GM04504 (cell line): ENCODE measurements at places on chromosomes 5 and 9.

GRCh38 chr5:2631758-2632157 is 119.7 kb downstream of the IRX2 start:
- no peak for DNase-seq

DNA sequence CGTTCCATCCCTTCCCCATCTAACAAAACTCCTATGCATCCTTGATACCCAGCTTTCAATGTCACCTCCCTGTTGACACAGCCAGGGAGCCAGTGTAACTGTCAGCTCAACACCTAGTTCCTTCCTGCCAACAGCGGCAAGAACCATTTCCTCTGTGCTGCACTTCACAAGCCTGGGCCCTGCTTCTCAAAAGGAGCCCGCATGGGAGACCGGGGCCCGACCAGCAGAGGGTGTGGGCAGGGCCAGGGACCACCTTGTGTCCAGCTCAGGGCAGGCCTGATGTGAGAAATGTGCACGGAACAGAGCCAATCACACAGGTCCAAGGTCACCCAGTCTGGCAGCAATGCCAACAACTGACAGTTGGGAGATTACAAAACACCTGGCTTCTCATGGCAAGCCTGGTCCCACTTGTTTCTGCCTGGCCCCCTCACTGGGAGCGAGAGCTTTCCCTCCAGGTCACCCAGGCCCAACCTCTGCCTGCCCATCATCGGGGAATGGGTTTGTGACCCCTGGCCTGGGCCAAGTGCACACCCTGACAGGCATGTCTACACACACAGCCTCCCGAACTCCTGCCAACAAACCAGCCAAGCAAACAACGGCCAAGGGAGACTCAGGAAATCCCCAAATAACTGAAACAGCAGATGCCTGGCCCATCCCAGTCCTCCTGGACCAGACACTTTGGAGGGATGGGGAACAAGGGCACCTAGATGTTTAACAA is 3.1 kb downstream of the RNF44 start:
- no peak for DNase-seq

DNA sequence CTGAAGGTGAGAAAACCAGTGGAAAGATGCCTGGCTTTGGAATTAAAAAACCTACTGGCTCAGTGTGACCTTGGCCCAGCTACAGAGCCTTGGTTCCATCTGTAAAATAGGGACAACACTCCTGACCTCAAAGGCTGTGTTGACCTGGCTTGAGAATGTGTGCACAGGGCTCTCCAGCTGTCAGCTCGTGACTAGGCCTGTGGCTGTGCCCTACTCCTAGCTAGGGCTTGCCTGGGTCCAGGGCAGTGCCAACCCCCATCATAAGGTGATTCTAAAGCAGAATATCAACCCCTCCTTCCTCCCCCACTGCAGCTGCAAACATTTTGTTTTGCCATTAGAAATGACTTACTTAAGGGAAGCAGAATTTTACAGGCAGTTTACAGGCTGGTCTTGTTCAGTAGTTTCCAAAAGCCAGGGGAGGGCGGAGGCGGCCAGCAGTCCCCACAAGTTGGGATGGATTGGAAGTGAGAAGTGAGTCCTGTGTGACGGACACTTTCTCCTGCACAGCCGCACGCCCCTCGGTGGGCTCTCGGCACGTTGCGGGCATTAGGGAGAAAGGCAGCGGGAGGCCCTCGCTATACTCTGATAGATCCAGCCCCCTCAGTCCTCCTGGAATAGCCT is 7.3 kb downstream of the PITX1 start:
- DNase-seq: no peak

GRCh38 chr5:55691265-55692105 is 20.6 kb downstream of the SLC38A9 start:
- no peak for DNase-seq
